ENCODE measurements at places on chromosomes 5 and 9.

GRCh38 chr9:12880406-12881015, 105.7 kb downstream of the LURAP1L start:
- no peak for DNase-seq

GRCh38 chr9:15724016-15724415, 171.2 kb downstream of the CCDC171 start:
- no peak for DNase-seq

- DNase-seq, result no peak
Measured at GRCh38 chr9:119298076-119298853, 71.0 kb downstream of the BRINP1 start.

- DNase-seq, result no peak
Measured at GRCh38 chr5:68296895-68297294, 81.3 kb downstream of the PIK3R1 start.

GRCh38 chr5:74471875-74472274, 168.7 kb downstream of the ENC1 start:
- DNase-seq, result no peak

GRCh38 chr5:73022471-73023169, 66.8 kb downstream of the FCHO2 start:
- no peak for DNase-seq

GRCh38 chr5:113255579-113256386, 179.0 kb downstream of the TSSK1B start:
- DNase-seq, result no peak

GRCh38 chr5:457195-457961, 14.4 kb downstream of the EXOC3 start:
- peak; percentile 12 for DNase-seq

- DNase-seq, result no peak
Measured at GRCh38 chr5:143674469-143674786, 137.5 kb upstream of the HMHB1 start.

DNA sequence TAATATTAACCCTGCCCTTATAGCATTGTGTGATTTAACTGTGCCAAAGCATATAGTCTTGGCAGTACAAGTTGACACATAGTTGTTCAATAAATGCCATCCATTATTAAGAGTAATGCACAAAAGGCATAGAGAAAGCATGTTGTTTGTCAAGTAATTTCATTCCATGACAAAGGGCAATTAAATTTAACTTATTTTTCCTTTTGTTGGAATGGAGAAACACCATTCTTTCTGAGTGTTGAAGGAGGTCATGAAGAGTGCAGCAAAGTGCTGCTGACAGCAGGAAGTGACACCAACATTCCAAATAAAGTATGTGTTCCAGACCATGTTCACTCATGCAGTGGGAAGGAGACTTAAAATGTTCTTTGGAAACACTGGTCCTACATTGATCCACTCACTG, 29.1 kb downstream of the ANKDD1B start:
- no peak for DNase-seq

DNA sequence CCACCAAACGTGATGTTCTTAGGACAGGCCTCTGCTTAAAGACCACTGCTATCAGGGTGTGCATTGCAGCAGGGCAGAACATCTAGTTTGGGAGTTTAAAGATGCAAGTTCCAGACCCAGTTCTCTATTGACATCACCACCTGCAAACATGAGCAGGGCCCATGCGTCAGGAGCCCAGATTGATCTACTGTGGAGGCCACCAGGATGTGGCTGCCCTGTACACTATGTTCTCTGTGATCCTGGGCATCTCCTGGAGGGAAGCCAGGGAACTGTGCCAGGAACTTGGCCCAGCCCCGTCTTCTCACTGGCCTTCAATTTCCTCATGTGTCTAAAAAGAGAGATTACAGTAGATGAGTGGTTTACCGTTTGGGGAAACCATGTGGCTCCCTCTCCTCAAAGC, 87.1 kb downstream of the PDE6A start:
- DNase-seq, result peak; percentile 78

- DNase-seq, result no peak
Measured at GRCh38 chr9:124855944-124856765, 2.9 kb downstream of the WDR38 start.

GRCh38 chr9:15642369-15642962, 89.6 kb downstream of the CCDC171 start:
- no peak for DNase-seq

GRCh38 chr5:173689737-173690360, 73.4 kb upstream of the BOD1 start:
- DNase-seq, result no peak

DNA sequence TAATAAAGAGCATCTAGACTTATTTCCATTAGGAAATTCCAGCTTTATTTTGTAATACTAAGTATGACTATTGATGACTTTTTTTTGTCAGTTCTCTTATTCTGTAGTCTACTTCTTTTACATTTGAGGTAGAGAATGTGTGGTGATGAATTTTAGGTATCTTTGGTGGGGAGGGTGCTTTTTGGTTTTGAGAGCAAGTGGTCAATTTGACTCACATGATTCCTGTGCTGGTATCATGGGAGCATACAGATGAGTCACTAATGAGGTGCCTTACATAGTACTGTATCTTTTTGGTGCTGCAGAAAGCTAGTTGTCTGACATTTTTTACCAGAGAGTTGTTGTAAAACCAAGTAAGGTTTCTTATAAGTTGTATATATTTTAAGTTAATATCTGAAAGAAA, 35.3 kb downstream of the ERBIN start:
- DNase-seq, result no peak

DNA sequence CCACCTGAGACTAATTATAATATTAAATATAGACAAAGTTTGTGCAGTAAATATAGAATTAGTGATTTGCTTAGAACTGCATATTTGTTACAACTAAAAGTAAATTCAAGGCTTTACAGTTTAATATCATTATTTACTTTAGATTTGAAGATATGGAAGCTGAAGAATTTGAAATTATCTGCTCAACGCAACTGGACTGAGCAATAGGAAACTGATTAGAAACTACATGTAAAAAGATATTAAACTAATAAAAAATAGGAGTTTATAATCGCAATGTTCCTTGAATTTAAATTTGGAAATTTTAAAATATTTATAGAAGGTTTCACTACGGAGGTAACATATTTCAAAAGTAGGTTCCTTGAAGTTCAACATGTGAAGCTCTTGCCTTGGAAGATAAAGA, 55.2 kb downstream of the CDH10 start:
- DNase-seq, result no peak

DNA sequence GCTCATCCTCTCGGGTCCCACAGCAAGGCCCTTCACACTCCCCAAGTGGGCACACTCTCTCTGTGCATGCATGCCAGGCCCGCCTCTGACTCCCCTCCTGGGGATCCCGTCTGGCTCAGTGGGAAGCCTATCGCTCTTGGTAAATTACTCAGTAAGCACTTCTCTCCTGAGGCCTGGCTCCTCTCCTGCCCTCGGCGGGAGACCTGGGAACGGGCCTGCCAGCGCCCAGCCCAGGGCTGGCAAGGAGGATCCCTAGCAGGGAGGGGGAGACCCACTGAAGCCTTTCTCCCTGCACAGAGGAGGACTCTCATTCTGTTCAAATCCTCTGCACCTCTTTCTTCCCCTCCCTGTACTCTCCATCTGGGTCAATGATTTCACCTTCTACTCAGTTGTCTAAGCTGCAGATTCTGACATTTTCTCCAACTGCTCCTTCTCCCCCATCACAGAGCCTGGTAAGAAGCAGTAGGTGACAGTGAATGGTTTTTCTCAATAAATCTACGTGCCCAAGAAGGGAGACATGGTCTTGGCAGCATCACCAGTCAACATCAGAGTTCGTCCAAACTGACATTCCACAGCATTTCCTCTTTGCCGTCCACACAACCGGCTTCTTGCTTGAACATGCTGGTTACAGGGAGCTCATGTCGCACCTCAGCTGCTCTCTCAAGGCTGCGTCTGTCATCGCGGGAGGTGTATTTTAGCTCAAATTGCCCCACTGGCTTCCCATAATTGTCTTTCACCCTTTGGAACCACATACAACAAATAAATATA, 81.9 kb downstream of the GPR21 start:
- DNase-seq, result no peak

DNA sequence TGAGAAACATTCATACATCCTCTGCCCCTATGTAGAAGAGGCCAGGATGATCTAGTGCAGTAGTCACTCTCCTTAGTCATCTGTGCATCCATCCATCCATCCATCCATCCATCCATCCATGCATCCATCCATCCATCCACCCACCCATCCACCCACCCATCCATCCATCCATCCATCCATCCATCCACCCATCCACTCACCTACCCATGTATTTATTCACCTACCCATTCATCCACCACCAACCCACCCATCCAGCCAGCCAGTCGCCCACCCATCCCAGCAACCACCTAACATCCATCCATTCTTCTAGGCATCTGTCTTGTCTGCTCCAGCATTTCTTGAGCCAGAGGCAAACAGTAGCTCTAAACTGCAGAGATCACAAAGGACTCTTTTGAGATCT, 87.1 kb downstream of the MSX2 start:
- DNase-seq, result no peak

DNA sequence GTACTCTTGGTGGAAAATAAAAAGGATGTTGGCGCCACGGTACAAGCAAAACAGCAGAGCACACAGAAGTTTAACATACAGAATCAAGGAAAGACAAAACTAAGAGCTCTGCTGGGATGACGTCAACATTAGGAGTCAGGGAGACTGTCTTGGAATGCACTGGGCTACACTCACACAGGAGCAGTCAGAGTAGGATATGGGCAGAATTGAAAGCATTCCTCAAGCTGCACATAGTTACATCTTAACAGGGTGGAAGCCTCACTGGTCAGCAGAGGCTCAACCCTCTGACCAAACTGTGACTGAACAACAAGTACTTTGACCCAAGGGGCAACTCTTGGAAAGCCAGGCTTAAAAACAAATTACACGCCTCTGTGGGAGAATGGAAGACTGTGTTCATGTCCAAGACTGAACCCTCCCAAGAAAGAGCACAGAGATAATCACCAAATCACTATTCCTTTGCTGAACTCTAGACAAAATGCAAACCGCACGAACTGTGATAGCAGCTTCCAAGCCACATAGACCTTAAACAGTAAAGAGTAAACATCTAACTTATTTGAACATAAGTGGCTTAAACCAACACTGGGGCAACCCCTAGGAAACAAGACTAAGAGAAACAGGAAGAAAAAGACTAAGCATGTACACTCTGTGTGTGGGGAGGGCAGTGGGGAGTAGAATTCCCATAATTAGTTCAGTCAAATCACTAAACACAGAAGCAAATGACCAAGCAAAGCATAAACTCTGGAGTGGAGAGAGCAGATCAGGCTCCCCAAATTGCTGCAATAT, 772.7 kb downstream of the PRELID2 start:
- no peak for DNase-seq

- DNase-seq, result no peak
Measured at GRCh38 chr9:121825031-121825691, 173.7 kb downstream of the DAB2IP start.

GRCh38 chr5:172833686-172834414, at the start of gene ERGIC1:
ERGIC1 (plus strand) TSS chr5:172834251; CDS start chr5:172834414, 163 bp downstream.
- peak; percentile 90 for DNase-seq

- DNase-seq, result peak; percentile 33
Measured at GRCh38 chr5:9851458-9851857, 221.3 kb upstream of the TAS2R1 start.

GRCh38 chr5:155620821-155621410, 607.4 kb downstream of the KIF4B start:
- DNase-seq, result no peak

DNA sequence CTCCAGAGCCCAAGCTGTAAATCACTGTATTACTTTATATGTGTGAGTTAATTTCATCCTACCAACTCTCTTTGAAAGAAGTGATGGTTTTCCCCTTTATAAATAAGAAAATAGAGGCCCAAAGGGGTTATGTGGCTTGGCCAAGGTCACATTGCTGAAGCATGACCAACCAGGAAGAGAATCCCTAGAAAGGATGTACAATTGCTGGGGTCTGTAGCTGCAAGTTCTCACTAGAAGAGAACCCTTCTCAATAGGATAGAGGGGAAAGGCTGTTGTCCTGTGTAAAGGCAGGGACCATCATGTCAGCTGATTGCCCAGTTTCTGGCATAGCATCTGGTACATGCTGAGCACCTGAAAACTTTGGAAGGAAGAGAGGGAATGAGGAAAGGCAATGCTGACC, 39.0 kb upstream of the FAT2 start:
- no peak for DNase-seq

DNA sequence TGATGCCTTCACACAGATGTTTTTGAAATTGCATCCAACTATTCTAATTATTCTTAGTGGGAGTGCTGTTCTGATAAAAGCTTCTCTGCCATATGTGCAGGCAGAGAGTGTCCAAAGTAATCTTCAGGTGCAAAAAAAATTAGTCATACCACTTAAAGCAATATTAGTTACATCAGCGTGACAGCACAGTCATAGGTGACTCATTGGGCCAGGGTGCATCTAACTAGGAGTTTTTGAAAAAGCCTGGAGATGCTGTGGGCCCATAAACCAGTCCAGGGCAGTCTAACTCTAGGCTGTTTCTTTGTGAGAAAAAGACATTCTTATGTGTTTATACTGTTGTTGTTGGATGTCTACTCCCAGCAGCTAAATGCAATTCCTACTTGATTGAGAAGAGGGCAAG, 33.0 kb upstream of the C6 start:
- DNase-seq, result no peak

DNA sequence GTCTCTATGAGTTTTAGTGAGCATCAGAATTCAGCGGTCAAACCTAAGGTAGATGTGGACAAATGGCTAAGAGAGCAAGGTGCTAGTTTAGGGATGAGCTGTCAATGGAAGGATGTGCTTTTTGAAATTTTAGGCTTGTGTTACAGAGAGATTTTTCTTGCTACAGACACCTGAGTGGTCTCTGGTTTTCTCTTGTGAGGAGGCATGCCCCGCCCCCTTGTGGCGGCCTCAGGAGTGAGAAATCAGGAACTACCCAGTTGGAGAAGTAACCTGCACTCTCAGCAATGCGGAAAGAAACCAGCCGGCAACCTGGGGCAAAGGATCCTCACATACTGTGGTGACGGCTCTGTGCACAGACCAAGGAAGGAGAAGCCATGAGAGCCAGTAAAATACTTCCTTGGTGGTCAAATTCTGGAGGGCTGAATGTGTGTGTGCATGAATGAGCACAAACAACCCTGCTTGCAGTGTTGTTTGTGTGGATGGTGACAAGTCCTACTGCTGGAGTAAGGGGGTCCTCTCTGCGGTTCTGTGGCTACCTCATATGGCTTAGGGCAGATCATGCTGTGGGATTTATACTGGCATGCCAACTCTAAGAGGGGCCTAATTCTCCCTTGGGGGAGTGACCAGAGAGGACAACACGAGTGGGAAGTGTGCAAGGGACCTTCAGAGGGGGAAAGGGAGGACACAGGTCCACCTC, 16.7 kb upstream of the HSD17B4 start:
- peak; percentile 60 for DNase-seq

DNA sequence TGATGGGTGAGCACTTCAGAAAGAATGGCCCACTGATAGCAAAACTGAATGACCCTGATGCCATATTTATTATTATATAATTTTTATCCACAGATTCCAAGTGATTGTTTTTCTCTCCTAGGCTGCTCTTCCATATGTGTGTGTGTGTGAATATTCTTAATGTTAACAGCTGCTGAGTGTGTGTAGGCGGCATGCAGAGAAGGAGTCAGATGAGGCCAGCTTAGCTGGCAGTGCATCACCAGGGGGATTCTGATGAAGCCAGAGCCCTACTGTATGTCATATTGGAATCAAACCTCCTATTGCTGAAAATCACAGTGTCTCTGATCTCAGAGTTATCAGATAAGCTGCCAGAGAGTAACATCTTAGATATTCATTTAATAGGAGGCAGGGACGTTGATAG, 177.1 kb downstream of the DMAC1 start:
- DNase-seq, result no peak

GRCh38 chr9:2913026-2913425, 69.1 kb upstream of the PUM3 start:
- no peak for DNase-seq

- DNase-seq, result no peak
Measured at GRCh38 chr5:72860499-72860898, 44.0 kb downstream of the TNPO1 start.

GRCh38 chr5:37838933-37839341, 904 bp downstream of the GDNF start:
- DNase-seq, result no peak

Measured in femur (tissue), 1 donor.